Midbrain (tissue), 1 donor: ENCODE measurements at places on chromosomes 2 and 18.
A peak's percentile ranks its signal among the peaks of the same experiment; 100 is the strongest.

DNA sequence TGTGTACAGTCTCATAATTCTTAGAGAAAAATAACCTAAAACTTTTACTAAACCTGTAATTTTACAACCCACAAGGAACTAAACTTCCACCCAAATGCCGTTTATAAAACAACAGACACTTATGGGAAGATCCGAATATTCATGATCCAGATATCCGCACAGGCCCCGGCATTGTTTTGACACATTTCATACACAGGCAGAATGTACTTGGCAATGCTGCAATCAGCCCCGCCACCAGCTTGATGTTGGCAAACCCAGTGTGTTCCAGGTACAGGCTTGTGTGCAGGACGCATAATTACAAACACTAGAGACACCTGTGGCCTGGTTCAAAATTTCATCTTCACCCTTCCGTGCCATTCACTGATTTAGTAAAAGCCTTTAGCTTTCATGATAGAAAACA lies 393.0 kb upstream of the SALL3 start:
- no peak for DNase-seq

- DNase-seq: no peak
Measured at GRCh38 chr18:63440881-63441280, 18.6 kb upstream of the VPS4B start.

DNA sequence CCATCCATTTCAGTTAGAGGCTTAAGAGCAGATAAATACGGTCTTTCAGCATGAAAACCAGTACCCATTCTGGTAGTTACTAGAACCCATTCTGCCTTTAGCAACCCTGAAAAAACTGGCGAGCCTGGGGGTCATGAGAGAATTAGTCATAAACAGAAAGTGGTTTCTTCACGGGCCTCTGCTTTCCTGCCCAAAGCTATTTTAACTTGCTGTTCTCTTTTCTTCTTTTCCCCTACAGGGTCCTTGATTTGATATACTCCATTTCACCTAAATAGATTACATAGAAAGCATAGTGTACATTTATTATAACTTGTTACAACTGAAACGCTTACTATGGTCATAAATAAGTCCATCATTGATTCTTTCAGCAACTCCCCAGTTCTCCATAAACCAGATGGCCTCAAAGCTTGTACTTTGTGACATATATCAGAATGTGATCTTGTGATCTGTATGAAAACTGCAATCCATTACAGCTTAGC lies 48.3 kb downstream of the WDFY1 start:
- DNase-seq: no peak

DNA sequence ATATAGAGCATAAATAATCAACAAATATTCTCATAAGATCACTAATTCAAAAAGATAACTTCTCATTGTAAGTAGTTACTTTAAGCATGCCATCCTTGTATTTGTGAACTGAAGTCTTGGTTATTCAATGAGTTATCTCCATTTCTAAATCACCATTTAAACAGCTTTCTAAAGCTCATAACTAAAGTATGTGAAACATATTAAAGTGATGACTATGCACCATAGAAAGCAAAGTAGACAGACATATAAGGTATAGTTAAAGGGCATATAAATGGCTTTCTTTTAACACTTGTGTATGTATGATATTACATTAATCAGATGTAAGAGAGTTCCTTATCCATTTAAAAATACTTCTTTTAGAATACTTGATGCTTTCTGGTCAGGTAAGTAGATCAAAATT lies 83.5 kb downstream of the IKZF2 start:
- no peak for DNase-seq

- no peak for DNase-seq
Measured at GRCh38 chr2:6148882-6149281, 456.7 kb downstream of the SOX11 start.

- no peak for DNase-seq
Measured at GRCh38 chr2:120357768-120358167, 11.8 kb downstream of the INHBB start.

- DNase-seq: peak; percentile 72
Measured at GRCh38 chr2:157593411-157593810, 35.3 kb downstream of the ACVR1C start.

GRCh38 chr18:50163505-50163904 lies 31.4 kb downstream of the MYO5B start:
- DNase-seq: no peak

- peak; percentile 31 for DNase-seq
Measured at GRCh38 chr2:169361706-169362117, 622 bp downstream of the LRP2 start.

GRCh38 chr2:12399240-12399639 lies 317.5 kb upstream of the TRIB2 start:
- DNase-seq: no peak

GRCh38 chr18:12637901-12638643 lies 19.8 kb downstream of the SPIRE1 start:
- DNase-seq: no peak

- no peak for DNase-seq
Measured at GRCh38 chr18:51520676-51521180, 323.2 kb upstream of the MEX3C start.

- no peak for DNase-seq
Measured at GRCh38 chr2:226849349-226849748, 13.5 kb downstream of the RHBDD1 start.

GRCh38 chr2:127605691-127606263 lies 40.2 kb upstream of the GPR17 start:
- DNase-seq: no peak

DNA sequence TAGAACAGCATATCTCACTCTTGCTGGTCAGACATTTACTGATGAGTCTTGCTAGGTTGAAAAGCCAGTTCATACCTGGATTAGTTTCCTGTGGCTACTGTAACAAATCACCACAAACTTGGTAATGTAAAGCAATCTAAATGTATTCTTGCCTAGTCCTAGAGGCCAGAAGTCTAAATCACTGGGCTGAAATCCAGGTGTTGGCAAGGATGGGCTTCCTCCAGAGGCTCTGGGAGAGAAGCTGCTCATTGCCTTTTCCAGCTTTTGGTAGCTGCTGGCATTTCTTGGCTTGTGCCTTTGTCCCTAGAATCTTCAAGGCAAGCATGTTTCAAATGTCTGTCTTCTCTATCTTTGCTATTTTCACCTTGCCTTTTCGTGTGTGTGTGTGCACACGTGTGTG lies 62.3 kb upstream of the MAP4K3 start:
- no peak for DNase-seq

DNA sequence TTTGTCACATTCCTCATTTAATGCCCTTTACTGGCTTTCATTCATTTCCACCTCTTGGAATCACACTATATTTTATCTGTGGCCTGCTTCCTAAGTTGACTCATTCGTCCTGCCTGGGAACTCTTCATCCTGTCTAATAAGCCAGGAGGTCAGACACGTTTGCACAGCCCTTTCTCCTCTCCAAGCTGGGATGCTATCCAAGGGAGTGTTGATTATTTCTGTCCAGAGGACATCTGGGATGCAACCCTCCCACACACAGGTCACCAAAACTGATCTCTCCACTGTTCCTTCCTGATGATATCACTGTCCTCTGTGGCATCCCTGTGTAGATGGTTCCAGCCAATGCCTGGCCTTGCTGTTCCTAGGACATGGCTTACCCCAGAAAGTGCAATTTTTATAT lies 79.8 kb upstream of the NOSTRIN start:
- DNase-seq: no peak

GRCh38 chr2:156124458-156124857 lies 208.1 kb downstream of the NR4A2 start:
- no peak for DNase-seq

- no peak for DNase-seq
Measured at GRCh38 chr2:214169736-214170135, 241.1 kb upstream of the VWC2L start.

- DNase-seq: no peak
Measured at GRCh38 chr2:109582928-109583895, 30.6 kb downstream of the SEPTIN10 start.

DNA sequence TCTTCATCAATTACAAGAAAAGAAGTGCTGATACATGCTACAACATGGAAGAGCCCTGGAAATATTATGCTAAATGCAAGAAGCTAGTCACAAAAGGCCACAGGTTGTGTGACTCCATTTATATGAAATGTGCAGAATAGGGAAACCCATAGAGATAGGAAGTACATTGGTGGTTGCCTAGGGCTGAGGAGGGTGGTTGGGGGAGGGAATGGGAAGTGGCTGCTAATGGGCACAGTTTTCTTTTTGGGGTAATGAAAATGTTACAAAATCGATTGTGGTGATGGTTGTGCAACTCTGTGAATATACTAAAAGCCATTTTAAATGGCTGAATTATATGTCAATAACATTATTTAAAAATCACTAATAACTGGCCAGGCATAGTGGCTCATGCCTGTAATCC lies 24.3 kb upstream of the RESP18 start:
- DNase-seq: no peak

GRCh38 chr2:42297322-42297936 lies 63.6 kb downstream of the COX7A2L start:
- no peak for DNase-seq
